Pulmonary artery endothelial cell (primary cell): ENCODE measurements at places on chromosomes 6 and 20.

DNA sequence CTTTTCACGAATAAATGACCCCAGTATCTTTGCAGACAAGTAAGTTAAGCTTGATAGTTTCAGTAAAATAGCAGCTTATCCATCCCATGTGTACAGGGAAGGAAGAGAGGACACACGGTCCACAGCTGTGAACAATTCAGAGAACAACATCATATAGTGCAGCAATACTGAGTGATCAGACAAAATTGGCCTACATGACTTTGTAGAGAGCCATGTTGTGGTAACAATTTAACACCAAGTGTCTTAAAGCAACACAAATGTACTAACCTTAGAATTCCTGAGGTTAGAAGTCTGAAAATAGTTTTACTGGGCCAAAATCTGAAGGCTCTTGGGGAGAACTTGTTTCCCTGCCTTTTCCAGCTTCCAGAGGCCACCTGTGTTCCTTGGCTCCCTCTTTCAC lies 12.5 kb downstream of the FAM184A start:
- DNase-seq, result no peak

GRCh38 chr6:83124553-83124952 lies 57.1 kb downstream of the DOP1A start:
- no peak for DNase-seq

GRCh38 chr6:107106165-107106564 lies 9.2 kb downstream of the BEND3 start:
- no peak for DNase-seq

- no peak for DNase-seq
These were observed 3.8 kb downstream of the SLC35B2 start for GRCh38 chr6:44253307-44254101.
